ENCODE measurements at places on chromosomes 5 and 9. TPM values are rescaled to one million over a fixed set of nuclear protein-coding genes. Genes with fewer than 3 reads are reported as not detected.

DNA sequence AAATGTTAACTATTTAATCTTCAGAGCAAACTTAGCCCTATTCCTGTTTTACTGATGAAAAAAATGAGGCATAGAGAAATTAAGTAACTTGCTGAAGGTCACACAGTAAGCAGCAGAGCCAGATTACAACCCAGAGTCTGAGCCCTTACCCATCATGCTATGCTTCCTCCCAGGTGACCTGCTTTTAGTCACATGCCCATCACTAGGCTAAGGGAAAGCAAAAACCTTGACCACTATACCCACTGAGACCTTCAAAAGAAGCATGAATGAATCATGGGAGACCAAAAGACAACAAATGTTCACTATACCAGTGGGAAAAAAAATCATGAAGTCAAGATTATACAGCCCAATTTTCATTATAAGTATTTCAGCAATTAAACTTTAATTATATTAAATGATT, 5.3 kb upstream of the HAUS6 start:
- DNase-seq, result no peak

GRCh38 chr9:125529589-125530515, 177.2 kb downstream of the MAPKAP1 start:
- DNase-seq, result no peak

DNA sequence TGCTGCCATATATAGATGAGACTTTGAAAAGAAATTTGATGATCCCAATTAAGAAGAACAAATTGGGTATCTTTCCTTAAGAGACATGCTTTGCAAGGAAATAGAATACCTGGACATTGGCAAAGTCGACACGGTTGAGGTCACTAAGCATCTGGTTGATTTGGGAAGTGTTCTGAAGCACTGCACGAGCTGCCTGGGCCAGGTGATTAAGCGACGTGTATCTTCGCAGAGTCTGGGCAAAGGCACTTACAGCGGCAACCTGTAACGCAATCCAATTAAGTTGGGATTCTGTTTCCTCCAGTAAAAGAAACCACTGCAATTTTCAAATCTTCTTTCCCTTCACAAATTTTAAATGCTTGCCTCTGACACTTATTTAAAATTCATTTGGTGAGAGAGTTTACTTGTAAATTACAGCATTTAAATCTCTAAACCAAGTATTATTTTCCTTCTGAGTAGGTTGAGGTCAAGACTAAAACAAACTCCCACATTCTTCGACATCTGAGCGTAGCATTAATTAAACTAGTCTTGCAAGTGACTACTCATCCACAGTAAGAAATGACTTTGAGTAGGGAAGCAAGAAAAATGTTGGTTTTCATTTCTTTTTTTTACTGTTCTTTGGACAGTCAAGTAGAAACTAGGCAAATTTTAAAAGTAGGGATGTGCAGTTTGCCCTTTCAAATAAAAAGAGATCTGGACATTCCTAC, 262.8 kb downstream of the RFX3 start:
- DNase-seq, result no peak

GRCh38 chr5:75985077-75985476, 98.1 kb upstream of the SV2C start:
- no peak for DNase-seq

GRCh38 chr5:1536871-1537602, 13.3 kb upstream of the LPCAT1 start:
- DNase-seq, result no peak

DNA sequence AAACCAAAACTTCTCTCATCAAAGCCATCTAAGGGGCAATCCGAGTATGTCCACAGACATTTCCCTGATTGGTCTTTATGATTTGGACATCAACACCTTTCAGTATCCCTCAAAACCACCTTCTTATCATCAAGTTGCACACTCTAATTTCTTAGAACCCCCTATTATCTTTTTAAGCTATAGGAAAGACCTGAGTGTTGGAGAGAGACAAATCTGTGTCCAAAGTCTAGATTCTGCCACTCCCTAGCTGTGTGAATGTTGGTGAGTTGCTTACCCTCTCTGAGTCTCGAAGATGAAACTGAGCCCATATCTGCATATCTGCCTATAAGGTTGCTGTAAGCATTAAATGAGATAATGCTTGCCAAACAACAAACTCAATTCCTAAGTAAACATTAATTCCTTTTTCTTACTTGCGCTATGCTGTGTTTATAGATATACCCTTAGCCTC, 159.1 kb downstream of the DOCK8 start:
- no peak for DNase-seq

DNA sequence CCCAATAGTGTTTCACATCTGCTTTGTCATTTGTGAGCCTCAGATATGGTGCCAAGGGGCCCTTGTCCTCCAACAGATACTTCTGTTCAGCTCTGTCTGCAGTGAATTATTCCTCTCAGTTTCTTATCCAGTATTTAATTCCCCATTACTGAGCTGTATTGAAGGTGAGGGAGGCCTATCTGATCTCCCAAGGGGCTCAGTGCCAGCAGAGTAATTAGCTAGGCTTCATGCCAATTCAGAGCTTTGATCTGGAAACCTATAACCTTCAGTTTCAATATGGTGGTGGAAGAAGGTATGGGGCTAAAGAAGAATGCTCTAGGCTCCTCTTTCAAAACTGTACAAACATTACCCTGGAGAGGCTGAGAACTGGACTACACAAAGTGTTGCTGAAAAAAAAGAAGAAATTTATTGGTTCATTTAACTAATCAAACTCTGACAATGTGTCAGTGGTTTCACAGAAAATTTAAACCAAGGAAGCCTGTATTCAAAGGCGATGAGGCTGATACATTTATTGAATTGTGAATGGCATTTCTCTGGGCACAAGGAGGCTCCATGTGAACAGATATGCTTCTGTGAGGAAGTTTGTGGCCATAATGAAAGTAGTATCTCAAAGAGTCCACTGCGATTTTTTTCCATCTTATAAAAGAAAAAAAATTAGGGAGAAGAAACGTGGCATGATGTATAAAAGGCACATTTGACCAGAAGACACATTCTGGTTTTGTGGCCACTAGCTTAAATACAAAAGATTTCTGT, 397.8 kb downstream of the TLE4 start:
- no peak for DNase-seq

Gene F2R
- total RNA-seq, result 103 TPM

Gene ALDH1A1
- 1.0 TPM for total RNA-seq

Gene TMC1
- not detected for total RNA-seq

Gene ZNF608
- 10.9 TPM for total RNA-seq
